ENCODE measurements at places on chromosomes 5 and 9.
A peak's percentile ranks its signal among the peaks of the same experiment; 100 is the strongest.

DNA sequence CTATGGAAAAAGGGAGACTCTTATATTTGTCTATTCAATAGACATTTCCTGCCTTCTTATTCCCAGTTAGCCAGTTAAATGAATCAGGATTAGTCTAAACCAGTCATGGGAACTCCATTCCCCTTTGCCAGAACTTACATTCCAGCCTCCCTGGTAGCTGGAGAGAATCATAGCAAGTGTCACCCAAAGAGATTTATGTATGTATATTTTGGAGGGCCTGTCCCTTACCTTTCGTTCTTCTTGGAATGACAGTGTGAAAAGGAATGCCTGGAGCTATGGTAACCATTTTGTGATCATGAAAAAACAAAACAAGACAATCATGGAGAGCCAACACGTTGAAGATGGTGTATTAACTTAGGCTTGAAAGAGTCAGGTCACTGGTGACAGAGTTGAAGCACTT lies 627.7 kb downstream of the CCDC171 start:
- peak; percentile 71 for DNase-seq

DNA sequence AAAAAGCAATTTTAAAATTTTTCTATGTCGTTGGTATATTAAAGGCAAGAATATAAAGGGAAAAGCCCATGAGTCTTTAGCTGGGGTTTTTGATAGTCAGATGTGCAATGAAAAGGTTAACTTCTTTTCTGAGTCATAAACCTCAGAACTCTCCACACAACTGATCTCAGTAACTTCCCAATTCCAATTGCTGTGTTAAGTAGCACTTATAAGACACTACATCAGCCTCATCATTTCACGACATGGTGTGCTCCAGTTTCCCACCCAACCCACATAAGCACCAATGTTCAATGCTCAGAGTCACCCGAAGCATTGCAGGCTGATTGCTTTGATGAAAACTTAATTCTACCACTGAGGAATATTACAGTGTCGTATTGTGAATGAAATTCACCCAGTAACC lies 155.8 kb downstream of the TSSK1B start:
- DNase-seq = no peak

- DNase-seq = peak; percentile 85
Measured at GRCh38 chr9:91580136-91580535, 156.5 kb upstream of the NFIL3 start.

DNA sequence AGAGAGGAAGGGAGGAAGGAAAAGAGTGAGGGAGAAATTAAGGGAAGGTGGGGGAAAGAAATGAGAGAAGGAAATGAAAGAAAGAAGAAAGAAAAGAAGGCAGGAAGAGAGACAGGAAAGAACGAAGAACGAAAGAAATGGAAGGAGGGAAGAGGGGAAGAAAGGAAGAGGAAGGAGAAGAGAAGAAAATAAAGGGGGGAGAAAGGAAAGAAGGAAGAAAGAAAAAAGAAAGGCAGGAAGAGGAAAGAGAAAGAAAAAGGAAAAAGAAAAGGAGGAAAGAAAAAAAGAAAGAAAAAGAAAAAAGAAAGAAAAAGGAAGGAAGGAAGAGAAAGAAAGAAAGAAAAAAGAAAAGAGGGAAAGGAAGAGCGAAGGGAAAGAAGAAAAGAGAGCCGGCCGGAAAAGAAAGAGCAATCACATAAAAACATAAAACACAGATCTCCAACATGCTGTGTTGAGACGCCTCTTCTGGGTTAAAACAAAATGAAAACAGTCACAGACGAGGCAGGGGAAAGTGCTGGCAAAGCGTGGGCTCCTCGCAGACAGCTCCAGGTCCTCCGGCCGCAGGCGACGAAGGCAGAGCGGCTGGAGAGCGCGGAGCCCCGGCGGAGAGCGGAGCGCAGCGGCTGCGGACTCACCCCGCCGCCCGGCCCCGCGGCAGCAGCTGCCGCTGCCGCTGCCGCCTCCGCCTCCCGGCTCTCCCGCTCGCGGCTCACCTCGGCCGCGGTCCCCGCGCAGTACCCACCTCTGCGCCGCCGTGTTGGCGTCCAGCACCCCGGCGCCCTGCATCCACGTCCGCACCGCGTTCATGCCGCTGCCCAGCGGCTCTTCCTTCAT lies 896 bp downstream of the EBF1 start:
- DNase-seq = peak; percentile 59

- no peak for DNase-seq
Measured at GRCh38 chr5:131774652-131775367, 22.0 kb downstream of the FNIP1 start.

DNA sequence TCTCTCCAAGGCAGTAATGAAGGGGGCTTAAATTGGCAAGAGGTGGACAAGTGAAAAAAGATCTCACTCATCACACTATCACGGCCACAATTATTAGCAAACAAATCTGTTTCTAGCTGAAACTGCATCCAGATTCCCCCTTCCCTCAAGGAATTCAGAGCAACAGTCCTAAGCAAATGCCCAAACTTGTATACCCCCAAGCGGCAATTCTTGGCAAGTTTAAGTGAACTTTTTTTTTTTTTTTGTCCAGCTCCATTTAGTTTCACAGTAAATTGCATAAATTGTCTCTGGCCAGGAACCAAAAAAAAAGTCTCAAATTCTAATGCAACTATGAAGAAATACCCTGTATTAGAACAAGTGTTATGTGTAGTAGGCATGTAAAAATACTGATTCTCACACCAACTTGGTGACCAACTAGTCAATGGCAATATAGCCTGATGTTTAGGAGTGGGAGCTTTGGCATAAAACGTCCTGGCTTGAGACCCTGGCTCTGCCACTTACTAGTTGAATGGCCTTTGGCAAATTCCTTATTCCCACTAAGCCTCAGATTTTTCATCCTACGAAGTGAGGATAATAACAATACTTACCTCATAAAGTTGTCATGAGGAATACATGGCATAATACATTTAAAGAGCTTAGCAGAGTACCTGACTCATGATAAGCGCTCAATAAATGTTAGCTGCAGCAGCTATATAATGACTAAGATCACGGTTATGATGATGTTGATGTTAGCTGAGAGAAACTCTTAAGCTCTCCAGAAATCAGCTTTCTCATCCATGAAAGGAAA lies 193.2 kb downstream of the ADAMTSL1 start:
- no peak for DNase-seq

GRCh38 chr5:77909237-77909636 lies 133.1 kb upstream of the TBCA start:
- no peak for DNase-seq

GRCh38 chr5:143051244-143052058 lies 281.3 kb downstream of the ARHGAP26 start:
- DNase-seq = peak; percentile 38

- DNase-seq = peak; percentile 37
Measured at GRCh38 chr9:131012396-131012917, 3.5 kb downstream of the LAMC3 start.

GRCh38 chr9:93110311-93110855 lies 14.4 kb downstream of the CARD19 start:
- DNase-seq = no peak

DNA sequence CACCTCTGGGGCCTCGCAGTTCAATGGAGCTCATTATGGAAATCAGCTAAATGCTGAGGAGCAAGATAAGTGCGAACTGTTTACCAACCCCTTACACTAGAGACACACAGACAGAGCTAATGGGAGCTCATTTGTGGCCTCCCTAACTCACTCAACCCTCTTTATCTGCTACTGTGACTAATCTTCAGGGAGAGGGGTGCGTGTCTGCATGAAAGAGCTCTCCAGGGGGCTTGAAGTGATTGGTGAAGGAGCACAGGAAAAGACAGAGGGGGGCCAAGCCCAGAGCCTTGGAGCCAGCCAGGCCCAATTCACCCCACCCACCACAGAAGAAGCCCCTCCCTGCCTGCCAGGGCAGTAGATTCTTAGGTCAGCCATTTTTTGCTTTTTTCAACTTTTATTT lies 466.8 kb upstream of the BRINP1 start:
- peak; percentile 82 for DNase-seq

DNA sequence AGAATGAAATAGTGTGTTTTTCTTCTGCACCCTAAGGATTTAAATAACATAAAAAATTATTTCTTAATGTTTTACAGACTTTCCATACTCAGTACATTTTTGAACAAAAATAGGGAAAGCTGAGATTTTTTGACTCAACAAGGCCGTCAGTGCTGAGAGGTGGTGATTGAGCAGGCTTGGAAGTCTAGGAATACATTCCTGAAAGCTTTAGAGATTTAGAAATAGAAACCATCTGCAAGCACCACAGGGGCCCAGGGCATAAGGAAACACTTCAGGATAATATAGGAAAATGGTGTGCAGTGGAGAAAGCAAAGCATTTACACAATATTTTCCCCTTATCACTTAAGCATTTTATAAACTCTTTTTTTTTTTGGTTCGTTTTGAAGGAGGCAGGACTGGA lies 5.2 kb downstream of the BASP1 start:
- no peak for DNase-seq

GRCh38 chr5:1852324-1852947 lies 30.3 kb downstream of the IRX4 start:
- DNase-seq = no peak

DNA sequence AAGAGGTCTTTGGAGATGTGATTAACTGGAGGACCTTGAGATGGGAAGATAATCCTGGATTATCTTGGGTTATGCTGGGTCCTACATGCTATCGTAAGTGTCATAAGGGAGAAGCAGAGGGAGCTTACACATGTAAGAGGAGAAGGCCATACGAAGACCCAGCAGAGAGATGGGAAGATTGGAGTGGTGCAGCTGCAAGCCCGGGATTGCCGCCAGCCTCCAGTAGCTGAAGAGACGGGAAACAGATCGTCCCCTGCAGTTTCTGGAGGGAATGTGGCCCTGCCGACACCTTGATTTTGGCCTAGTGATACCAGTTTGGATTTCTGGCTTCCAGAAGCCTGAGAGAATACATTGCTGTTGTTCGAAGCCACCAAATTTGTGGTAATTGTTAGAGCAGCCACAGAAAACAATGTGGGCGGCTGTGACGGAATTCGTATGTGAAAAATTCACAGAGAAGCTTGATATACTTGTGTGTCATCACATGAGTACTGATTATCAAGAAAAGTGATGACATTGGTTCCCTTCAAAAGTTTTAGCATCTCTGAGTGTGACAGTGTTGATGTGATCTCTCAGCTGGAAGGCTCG lies 86.9 kb downstream of the CYFIP2 start:
- DNase-seq = no peak

DNA sequence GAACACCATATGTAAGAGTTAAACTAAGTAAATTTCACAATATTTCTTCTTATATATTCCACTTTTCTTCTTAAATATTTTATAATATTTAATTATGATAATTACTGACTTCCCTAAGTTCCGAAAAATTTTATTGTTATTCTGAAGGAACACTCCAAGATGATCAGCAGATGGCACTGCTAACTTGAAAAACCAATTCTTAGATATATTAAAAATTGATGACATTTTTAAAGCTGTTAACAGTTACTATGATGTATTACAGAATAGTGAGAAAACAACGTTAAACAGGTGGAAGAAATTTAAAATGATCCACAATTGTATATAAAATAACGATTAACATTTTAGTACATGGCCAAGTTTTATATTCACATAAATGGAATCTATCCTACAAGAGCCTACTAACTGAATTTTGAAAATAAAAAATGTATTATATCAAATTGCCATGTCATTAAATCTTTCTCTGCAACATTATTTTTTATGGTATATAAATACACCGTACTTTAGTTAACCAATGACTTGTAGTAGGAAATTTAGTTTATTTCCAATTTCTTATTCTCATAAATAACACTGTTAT lies 30.1 kb upstream of the MUSK start:
- DNase-seq = no peak

DNA sequence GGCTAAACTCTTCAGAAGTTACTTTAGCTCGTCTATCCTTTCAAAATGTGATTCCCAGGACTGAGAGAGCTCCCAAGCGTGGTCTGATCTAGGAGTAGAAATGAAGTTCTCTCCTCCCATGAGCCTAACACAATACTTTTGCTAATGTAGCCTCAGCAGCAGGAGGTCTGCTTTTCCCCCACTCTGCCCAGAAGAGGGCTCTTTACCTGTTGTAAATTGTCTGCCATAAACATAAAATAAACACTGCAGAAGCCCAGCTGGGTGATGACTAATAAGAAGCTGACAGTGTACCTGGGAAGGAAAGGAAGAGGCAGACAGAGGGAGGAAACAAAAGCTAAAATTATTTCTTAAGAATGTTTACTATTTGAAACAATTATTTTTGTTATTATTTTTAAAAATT lies 15.4 kb downstream of the SLC36A3 start:
- peak; percentile 62 for DNase-seq

GRCh38 chr5:66561256-66561990 lies 34.8 kb upstream of the MAST4 start:
- peak; percentile 3 for DNase-seq

DNA sequence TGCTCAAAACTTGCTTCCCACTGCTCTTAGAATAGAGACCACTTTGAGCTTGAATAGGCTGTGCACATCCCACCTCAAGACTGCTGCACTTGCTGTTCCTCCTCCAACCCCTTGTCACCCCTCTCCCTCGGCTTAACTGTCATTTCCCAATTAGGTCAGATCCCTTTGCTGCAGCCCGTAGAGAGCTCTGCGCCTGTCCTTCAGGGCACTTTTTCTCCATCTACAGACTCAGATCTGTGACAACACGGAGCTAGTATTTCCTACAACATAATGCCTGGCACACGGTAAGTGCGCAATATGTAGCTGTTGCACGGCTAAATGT lies 485 bp upstream of the HABP4 start:
- peak; percentile 86 for DNase-seq

DNA sequence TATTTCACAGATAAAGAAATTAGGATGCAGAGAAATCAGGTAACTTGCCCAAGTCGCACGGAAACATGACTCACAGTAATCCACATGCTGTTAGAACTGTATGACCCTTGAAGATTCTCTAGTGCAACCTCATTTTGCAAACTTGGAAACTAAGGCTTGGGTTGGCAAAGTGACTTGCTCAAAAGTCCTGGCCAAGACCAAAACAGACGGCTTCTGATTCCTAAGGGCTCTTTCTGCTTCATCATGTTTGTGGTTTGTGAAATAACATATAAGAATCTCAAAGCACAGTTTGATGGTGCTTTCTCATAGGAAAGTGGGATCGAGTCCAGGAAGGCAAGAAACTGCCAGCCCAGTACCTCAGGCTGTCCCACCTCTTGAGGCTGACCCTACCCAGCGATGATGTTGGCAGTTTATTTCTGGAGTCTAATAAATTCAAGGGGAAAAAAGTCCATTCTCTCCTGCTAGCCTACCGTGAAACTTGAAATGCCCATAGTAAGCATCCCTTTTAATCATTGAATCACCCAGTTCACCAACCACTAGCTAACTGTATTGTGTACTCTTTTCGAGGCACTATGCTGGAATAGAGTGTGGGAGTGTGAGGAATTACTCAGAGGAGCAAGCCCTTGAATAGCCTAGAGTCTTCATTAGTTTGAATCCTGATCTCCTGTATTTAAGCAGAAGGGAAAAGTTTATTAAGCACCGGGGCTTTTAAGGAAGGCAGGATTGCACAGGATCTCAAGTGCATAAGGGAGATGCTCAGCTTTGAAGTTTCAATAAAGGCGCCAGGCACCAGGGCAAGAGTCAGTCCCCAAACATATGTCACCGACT lies 14.1 kb downstream of the CAPSL start:
- no peak for DNase-seq

GRCh38 chr9:4553951-4554381 lies 63.7 kb downstream of the SLC1A1 start:
- no peak for DNase-seq

All from mesendoderm (in vitro differentiated cells).